D341Med (cell line): ENCODE measurements at places on chromosomes 4 and X.
A peak's percentile ranks its signal among the peaks of the same experiment; 100 is the strongest.

DNA sequence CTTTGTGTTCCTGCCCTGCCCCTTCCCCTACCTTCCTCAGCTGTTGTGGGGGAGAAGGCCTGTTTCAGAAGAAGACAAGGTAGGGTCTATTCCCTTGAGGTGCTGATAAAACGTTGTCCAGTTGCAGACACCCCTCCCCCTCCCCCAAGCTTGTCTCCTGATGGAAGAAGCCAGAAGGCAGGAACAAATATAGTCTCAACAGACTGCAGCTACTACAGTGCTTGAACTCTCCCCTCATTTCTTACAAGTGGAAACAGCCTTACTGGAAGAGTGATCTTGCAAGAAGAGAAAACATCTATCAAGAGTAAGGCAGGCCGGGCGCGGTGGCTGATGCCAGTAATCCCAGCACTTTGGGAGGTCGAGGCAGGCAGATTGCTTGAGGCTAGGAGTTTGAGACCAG, 11.0 kb upstream of the MAP7D3 start:
- DNase-seq = no peak

GRCh38 chrX:120380699-120381098, 18.8 kb downstream of the ATP1B4 start:
- DNase-seq = peak; percentile 40

DNA sequence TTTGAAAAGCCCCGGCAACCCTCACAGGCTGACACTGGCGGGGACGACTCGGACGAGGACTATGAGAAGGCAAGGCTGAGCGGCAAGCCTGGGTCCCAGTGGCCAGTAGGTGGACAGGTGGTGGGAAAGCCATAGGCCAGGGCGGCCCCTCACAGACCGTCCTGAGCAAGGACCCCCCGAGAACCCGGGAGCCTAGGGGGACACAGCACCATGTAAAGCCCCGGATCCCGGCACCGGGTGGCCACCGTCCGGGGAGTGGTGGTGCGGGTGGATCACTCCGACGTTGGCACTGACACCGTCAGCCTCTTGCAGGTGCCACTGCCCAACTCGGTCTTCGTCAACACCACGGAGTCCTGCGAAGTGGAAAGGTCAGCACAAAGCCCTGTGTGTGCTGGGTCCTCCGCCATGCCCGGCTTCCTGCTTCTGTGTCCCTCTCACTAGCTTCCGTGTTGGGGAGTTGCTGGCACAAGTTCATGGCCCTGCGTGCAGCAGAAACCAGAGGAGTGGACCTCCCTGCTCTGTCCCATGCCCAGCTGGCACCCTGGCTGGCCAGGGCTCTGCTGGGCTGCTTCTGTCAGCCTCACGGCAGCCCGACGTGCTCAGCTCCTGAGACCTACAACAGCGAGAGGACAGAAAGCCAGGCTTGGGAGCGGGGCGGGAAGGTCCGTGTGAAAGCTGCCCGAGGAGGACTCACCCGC, 11.9 kb upstream of the ADD1 start:
- DNase-seq = peak; percentile 21

DNA sequence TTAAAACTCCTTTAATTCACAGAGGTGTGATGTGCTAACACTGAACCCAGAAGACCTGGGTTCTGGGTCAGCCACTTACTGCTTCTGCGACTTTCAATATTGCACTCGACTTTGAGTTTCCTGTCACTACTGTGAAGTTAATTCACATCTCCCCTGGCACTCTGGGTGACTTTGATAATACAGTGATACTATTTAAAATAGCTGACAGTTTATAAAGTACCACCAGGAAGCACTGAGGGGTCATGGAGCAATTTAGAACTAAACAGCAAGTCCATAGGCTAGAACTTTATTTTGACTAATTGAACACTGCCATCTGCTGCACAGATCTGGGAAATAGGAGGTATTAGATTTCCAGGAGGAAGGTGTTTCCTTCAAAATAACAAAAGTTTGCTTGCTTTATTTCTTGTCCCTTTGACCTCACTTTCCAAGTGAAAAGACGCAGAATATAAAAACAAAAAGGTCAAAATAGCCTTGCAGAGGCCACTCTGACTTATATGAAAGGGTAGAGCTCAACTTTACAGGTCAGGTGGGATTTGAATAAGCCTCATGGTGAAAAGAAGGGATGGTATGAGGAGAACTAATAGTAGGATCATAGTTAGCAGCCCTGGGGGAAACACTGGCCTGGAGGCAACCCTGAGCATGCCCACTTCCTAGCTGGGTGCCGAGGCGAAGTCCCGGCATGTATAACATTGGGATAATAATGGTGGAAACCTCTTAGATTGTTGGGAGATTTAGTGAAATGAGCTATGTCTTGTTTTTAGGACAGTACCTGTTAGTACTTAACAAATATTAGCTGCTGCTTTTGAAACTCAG, 53.4 kb downstream of the ZNF518B start:
- DNase-seq = no peak

GRCh38 chrX:37896511-37896890, 49.1 kb upstream of the DYNLT3 start:
- DNase-seq = no peak
